ENCODE measurements at places on chromosomes 5 and 9. TPM values are rescaled to one million over a fixed set of nuclear protein-coding genes. Genes with fewer than 3 reads are reported as not detected.

Gene CDH9
- not detected for total RNA-seq

Gene STKLD1
- total RNA-seq: 0.52 TPM

Gene TTLL11
- total RNA-seq: 3.0 TPM

Gene SPINK4
- not detected for total RNA-seq

Gene GABRA6
- not detected for total RNA-seq

Gene LRSAM1
- 15.8 TPM for total RNA-seq

Gene FCN2
- not detected for total RNA-seq

Gene LOX
- 3.6 TPM for total RNA-seq

Gene MYOT
- not detected for total RNA-seq

Gene NR2F1-AS1
- 1.8 TPM for total RNA-seq

Gene GARIN3
- total RNA-seq: not detected

Gene AIF1L
- 6.5 TPM for total RNA-seq

Gene TTC16
- total RNA-seq: not detected

Gene LCN9
- not detected for total RNA-seq

Gene TAF1L
- not detected for total RNA-seq

Gene CAVIN4
- total RNA-seq: 3.9 TPM

Gene KCNT1
- not detected for total RNA-seq

Gene STARD4
- total RNA-seq: 43.4 TPM

Gene SWI5
- 19.0 TPM for total RNA-seq

Gene ZNF883
- 4.0 TPM for total RNA-seq

Gene CCDC180
- total RNA-seq: 0.66 TPM

Gene MRPS27
- total RNA-seq: 83.2 TPM

Gene IFNA21
- total RNA-seq: not detected

Measured in A673 (cell line).